Progenitor cell of endocrine pancreas (in vitro differentiated cells): ENCODE measurements at places on chromosomes 7 and 10. TPM values are rescaled to one million over a fixed set of nuclear protein-coding genes. Genes with fewer than 3 reads are reported as not detected.

The C7orf57 gene
- total RNA-seq = not detected in 2 replicates

The MYOZ1 gene
- 0.31 TPM in 1 of 2 replicates, not detected in the other for total RNA-seq

DNA sequence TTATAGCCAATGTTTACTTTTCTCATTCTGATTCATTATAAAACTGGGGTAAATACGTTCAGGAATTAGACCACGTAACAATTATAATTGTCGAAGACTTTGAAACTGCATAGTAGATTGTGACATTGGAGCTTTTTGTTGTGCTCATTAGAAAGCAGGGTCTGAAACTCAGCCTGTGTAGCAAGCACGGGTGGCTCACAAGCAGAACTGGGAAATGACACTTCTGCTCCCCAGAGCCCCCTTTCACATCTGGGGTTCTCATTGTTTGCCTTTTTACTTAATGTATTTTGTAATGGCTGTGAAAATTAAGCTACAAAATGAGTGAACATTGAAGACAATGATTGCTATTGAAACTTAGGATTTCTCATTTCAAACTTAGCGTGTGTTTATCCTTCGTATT, 72.9 kb downstream of the CDHR3 start:
- H3K36me3 ChIP-seq = peaks cover 5% of the 10 kb centered on the region
- no peak for DNase-seq
- no peak overlapping the region for H3K27ac ChIP-seq
- peaks cover 33% of the 10 kb centered on the region for H3K27me3 ChIP-seq
- H3K4me3 ChIP-seq = no peak overlapping the region
- peaks cover 16% of the 10 kb centered on the region for H3K4me1 ChIP-seq

GRCh38 chr7:79352323-79352722, 101.1 kb downstream of the MAGI2 start:
- no peaks in the 10 kb centered on the region for H3K36me3 ChIP-seq
- H3K27me3 ChIP-seq = no peaks in the 10 kb centered on the region
- no peak overlapping the region for H3K27ac ChIP-seq
- no peak overlapping the region for H3K4me3 ChIP-seq
- no peak for DNase-seq
- H3K4me1 ChIP-seq = peaks cover 6% of the 10 kb centered on the region

DNA sequence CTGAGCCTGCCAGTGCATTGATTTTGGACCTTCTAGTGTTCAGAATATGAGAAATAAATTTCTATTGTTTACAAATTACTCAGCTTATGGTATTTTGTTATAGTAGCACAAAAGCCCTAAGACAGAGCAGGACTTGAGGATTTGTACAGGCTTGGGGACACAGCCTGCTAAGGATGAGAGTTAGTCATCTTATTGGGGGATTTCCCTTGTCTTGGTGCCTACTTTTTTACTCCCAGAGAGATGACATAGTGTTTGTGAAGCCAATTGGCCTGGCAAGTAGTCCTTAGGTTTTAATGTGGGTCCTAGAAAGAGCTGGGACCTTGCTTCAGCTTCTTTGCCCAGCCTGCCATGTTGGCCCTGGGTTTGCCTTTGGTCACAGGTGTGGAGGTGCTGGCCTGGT, 364.0 kb downstream of the REEP3 start:
- H3K27me3 ChIP-seq = peaks cover 6% of the 10 kb centered on the region
- H3K4me1 ChIP-seq = no peaks in the 10 kb centered on the region
- no peak for DNase-seq

The SAMD9L gene
- not detected in 2 replicates for total RNA-seq

The LEP gene
- total RNA-seq = not detected in 2 replicates

DNA sequence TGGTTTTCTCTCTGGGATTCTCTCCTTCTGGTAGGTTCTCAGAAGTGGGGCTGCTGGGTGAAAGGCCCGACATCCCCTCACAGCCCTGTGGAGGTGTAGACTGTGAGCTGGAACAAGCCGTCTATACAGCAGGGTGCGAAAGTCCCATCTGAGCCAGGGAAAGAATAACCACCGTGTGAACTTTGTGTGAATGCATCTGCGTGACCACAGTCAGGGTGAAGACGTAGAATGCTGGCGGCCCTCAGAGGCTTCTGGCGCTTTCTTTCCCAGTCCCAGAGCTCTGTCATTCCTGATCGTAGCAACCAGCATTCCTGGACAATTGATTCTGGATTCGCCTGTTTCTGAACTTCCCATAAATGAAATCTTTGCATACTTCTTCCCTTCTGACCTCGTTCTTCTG, 30.0 kb downstream of the ELFN1 start:
- peaks cover 5% of the 10 kb centered on the region for H3K27me3 ChIP-seq
- DNase-seq = no peak
- H3K27ac ChIP-seq = no peak overlapping the region
- no peaks in the 10 kb centered on the region for H3K4me1 ChIP-seq
- H3K4me3 ChIP-seq = no peak overlapping the region

DNA sequence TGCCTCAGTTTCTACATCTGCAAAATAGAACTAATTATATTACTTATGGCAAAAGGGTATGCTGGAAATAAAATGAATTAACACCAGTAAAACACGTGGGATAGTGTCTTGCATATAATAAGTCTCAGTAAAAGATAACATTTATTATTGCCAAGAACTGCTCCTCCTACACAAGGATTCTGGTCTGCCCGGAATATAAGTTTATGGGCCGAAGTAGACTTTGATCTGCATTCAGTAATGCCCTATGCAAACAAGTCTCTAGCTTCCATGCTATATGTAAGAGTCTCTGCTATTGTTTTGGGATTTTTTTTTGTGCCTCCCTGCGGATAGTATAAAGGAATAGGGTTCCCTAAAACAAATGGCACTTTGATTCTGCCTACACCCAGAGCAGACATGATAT, 125.6 kb upstream of the SLC26A5 start:
- no peak for DNase-seq
- no peak overlapping the region for H3K4me3 ChIP-seq
- H3K27ac ChIP-seq = no peak overlapping the region
- H3K36me3 ChIP-seq = no peaks in the 10 kb centered on the region

DNA sequence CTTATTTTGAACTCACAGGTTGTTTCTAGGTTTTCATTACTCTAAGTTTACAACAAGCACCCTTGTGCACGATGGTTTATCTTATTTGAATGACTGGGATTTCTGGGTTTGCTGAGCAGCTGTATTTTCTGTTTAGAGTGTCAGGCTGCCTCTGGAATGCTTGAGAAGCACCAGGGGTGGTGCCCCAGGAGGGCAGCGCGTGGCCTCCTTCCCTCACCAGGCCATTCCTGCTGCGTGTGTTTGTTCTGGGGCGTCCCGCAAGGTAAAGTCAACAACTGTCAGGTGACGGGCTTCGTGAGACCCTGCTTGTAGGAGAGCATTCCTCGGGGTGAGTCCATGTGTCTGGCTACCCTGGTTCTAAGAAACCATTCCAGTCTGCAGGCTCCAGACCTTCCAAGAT, 54.9 kb downstream of the FAM171A1 start:
- no peak for DNase-seq
- H3K36me3 ChIP-seq = peaks cover 11% of the 10 kb centered on the region
- H3K4me3 ChIP-seq = no peak overlapping the region
- H3K27ac ChIP-seq = peak overlapping the region; percentile 50

The AGBL3 gene
- 7.7 and 8.8 TPM in 2 replicates for total RNA-seq

The CLDN12 gene
- total RNA-seq = 48.9 and 56.6 TPM in 2 replicates

GRCh38 chr7:150753239-150753638, 16.0 kb downstream of the GIMAP5 start:
- peaks cover 40% of the 10 kb centered on the region for H3K27me3 ChIP-seq
- H3K4me1 ChIP-seq = no peaks in the 10 kb centered on the region
- no peak overlapping the region for H3K4me3 ChIP-seq
- H3K27ac ChIP-seq = no peak overlapping the region

The EGR2 gene
- total RNA-seq = 0.71 and 1.1 TPM in 2 replicates

The CNPY1 gene
- not detected in 2 replicates for total RNA-seq

The PRTFDC1 gene
- total RNA-seq = 35.4 and 39.4 TPM in 2 replicates

- no peaks in the 10 kb centered on the region for H3K36me3 ChIP-seq
- H3K27ac ChIP-seq = no peak overlapping the region
- H3K4me1 ChIP-seq = peaks cover 10% of the 10 kb centered on the region
- no peaks in the 10 kb centered on the region for H3K27me3 ChIP-seq
- H3K4me3 ChIP-seq = no peak overlapping the region
Observed at GRCh38 chr10:7948371-7949000, 106.0 kb upstream of the GATA3 start.

DNA sequence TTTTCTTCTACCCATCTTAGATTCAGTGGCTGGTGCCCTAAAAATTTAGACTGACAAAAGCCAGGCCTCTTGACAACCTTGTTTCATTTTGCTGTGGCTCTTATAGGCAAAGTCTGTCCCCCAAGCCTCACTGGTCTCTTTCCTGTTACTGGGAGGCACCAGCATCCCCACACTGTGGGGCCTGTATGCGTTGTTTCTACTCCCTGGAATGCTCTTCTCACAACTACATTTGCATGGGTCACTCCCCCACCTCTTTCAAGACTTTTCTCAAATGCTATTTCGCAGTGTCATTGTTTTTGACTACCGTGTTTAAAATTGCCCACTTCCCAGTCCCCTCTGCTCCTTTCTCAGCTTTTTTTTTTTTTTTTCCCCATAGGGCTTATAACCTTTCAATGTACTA, 108.7 kb upstream of the DGKB start:
- H3K27me3 ChIP-seq = no peaks in the 10 kb centered on the region
- no peak overlapping the region for H3K4me3 ChIP-seq
- H3K27ac ChIP-seq = no peak overlapping the region
- no peak for DNase-seq
- H3K4me1 ChIP-seq = peaks cover 4% of the 10 kb centered on the region
- no peaks in the 10 kb centered on the region for H3K36me3 ChIP-seq

The TMEM236 gene
- total RNA-seq = 0.07 TPM in 2 replicates

DNA sequence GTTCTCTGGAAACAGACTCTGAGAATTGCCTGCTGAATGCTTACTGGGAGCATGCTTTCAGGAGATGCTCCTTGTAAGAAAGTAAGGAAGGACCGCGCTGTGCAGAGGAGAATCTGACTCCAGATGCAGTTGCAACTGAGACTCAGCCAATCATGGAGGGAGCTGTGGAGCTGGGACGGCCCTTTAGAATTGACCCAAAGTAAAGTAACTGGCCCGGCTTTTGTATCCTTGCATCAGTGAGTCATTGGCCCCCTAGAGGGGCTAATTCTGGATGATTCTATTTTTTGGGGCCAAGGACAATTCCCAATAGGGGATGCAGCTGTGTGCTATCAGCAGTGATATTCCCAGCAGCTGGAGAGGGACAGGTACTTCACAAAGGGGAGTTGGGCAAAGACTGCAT, 170.4 kb downstream of the PTEN start:
- no peak overlapping the region for H3K4me3 ChIP-seq
- H3K27ac ChIP-seq = no peak overlapping the region
- no peak for DNase-seq

- no peak overlapping the region for H3K4me3 ChIP-seq
- H3K27ac ChIP-seq = no peak overlapping the region
- no peak for DNase-seq
- peaks cover 29% of the 10 kb centered on the region for H3K27me3 ChIP-seq
Observed at GRCh38 chr10:48526011-48526821, 78.7 kb downstream of the ARHGAP22 start.

The TSPAN33 gene
- total RNA-seq = 22.2 and 24.5 TPM in 2 replicates

DNA sequence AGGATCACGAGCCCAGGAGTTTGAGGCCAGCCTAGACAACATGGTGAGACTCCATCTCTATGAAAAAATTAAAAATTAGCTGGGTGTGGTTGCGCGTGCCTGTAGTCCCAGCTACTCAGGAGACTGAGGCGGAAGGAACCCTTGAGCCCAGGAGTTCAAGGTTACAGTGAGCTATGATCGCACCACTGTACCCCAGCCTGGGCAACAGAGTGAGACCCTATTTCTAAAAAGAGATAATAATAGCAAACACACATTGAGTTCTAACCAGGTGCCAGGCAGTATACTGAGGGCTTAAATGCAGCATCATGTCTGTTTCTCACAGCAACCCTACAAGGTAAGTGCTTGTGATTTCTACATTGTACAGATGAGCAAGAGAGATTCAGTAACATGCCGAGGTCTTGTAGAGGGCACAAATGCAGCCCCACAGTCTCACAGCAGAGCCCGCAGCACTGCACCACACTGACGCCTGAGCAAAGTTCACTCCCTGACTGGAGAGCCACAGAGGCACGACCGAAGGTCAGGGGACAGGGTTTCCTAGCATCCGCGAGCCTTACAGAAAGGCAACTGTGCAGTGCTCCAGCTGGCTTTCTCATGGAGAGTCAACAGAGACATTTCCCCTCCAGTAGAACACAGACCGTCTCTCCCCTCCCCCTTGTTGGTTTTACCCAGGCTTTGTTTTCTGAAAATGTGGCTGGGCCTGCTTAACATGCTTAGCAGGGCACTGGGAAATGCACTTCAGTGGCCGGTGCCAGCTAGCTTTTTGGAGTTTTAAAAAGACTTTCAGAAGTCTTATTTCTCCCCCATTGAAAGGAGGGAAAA, 36.5 kb downstream of the PDSS1 start:
- H3K27ac ChIP-seq = peak overlapping the region; percentile 99
- H3K36me3 ChIP-seq = peaks cover 9% of the 10 kb centered on the region
- H3K4me3 ChIP-seq = peak overlapping the region; percentile 60
- no peaks in the 10 kb centered on the region for H3K27me3 ChIP-seq
- peaks cover 28% of the 10 kb centered on the region for H3K4me1 ChIP-seq

The HOXA1 gene
- 27.4 and 31.2 TPM in 2 replicates for total RNA-seq

GRCh38 chr10:43311794-43312193, 44.9 kb upstream of the RASGEF1A start:
- H3K27ac ChIP-seq = no peak overlapping the region
- H3K4me1 ChIP-seq = peaks cover 4% of the 10 kb centered on the region
- H3K36me3 ChIP-seq = no peaks in the 10 kb centered on the region
- H3K27me3 ChIP-seq = peaks cover 3% of the 10 kb centered on the region
- H3K4me3 ChIP-seq = no peak overlapping the region
- DNase-seq = no peak

DNA sequence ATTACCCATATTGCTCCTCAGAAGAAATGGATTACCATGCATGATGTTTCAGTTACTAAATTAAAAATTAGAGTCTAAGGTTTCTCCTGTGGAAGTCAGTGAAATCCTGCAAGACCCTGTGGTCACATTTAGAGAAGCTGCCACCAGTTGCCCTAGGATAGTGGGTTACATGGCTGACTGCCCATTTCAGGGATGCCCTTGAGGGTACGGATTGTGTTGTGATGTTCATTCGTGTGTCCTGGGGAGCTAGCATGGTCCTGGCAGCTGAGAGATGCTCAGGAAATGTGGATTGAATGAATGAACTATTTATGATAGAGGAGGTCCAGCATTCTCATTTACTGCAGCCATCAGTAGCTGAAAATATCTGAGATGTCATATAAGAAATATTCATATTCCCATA, 55.1 kb downstream of the TMEM178B start:
- H3K4me1 ChIP-seq = no peaks in the 10 kb centered on the region
- H3K27me3 ChIP-seq = peaks cover 2% of the 10 kb centered on the region
- H3K36me3 ChIP-seq = no peaks in the 10 kb centered on the region
- H3K4me3 ChIP-seq = no peak overlapping the region
- H3K27ac ChIP-seq = no peak overlapping the region

GRCh38 chr7:124162667-124163066, 129.8 kb upstream of the TMEM229A start:
- no peak overlapping the region for H3K4me3 ChIP-seq
- peaks cover 4% of the 10 kb centered on the region for H3K4me1 ChIP-seq
- H3K27me3 ChIP-seq = no peaks in the 10 kb centered on the region
- no peak for DNase-seq
- no peak overlapping the region for H3K27ac ChIP-seq
- H3K36me3 ChIP-seq = no peaks in the 10 kb centered on the region
